ENCODE measurements at places on chromosomes 2 and 18.

- no peak for DNase-seq
Observed at GRCh38 chr2:147288131-147288530, 556.7 kb upstream of the ACVR2A start.

DNA sequence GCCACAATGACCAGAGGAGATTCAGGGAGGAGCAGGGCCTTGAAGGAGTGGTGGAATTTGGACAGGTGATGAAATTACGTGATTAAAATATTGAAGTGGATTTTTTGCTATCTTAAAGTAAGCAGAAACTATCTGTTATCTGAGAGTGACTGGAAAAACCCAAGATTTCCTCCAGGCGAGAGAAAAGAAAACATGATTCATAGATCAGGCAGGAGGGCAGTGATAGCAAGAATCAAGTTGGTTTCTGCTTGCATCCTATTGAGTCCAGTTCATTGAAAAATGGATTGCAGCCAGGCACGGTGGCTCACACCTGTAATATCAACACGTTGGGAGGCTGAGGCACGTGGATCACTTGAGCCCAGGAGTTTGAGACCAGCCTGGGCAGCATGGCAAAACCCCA, 127.8 kb downstream of the NXPH2 start:
- no peak for DNase-seq

DNA sequence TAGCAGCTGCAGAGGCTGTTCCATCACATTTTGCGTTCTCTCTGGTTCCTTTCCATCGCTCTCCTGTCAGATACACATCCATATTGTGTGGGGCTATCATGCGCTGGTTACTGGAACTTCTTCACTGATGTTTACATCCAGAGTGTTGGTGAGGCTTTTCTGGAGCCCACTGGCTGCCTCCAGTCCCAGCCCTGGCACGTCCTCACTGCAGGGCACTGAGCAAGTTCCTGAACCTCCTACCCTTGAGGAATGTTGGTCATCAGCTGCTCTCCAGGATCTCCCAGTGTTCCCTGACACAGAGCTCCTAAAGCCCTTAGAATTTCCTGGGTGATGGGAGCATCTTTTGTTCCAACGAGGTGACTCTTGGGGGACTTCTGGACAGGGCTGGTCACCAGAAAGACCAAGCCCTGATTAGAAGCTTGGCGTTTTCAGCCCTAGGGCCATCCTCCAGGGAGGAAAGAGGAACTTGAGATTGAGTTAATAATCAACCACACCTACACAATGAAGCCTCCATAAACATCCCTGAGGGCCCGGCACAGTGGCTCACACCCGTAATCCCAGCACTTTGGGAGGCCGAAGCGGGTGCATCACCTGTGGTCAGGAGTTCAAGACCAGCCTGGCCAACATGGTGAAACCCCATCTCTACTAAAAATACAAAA, 81.3 kb downstream of the TFCP2L1 start:
- DNase-seq = no peak

GRCh38 chr18:24019641-24020331, 5.2 kb downstream of the TTC39C start:
- DNase-seq = no peak

DNA sequence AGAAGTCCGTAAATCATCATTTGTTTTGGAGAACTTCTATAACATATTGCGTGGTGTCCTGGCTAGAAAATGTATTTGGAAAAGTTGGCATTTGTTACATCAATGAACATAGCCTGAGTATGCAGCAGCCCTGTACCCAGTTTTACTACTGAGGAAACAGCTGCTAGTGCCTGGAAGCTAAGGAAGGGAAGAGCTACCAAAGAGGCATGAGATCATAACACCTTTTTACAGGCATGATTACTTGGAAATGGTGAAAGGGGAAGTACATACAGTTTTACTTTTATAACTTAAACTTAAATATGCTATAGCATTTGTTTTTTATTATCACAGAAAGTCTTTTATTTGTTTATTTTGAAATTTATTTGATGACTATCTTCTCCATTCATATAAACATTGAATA, 128.4 kb upstream of the MC4R start:
- no peak for DNase-seq

DNA sequence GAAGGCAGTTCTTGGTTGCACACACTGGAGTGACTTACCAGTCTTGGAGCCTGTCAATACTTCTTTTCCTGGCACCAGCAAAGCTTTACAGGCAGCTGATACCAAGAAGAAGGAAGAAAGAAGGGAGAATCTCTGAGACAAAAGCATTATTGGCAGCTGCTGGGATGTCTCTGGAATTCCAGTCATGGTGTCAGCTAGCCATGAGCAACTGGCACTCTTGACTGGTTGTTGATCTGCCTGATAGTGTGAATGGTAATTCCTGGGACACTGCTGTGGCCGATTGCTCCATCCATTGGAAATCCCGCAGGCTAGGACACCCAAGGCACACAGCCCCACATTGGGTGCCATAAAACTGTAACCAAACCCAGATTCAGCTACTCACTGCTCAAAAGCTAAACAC, 17.8 kb upstream of the SPAG16 start:
- no peak for DNase-seq

GRCh38 chr2:98016908-98017670, 21.3 kb upstream of the TMEM131 start:
- no peak for DNase-seq

GRCh38 chr2:210964141-210964764, 407.9 kb downstream of the CPS1 start:
- DNase-seq = no peak

DNA sequence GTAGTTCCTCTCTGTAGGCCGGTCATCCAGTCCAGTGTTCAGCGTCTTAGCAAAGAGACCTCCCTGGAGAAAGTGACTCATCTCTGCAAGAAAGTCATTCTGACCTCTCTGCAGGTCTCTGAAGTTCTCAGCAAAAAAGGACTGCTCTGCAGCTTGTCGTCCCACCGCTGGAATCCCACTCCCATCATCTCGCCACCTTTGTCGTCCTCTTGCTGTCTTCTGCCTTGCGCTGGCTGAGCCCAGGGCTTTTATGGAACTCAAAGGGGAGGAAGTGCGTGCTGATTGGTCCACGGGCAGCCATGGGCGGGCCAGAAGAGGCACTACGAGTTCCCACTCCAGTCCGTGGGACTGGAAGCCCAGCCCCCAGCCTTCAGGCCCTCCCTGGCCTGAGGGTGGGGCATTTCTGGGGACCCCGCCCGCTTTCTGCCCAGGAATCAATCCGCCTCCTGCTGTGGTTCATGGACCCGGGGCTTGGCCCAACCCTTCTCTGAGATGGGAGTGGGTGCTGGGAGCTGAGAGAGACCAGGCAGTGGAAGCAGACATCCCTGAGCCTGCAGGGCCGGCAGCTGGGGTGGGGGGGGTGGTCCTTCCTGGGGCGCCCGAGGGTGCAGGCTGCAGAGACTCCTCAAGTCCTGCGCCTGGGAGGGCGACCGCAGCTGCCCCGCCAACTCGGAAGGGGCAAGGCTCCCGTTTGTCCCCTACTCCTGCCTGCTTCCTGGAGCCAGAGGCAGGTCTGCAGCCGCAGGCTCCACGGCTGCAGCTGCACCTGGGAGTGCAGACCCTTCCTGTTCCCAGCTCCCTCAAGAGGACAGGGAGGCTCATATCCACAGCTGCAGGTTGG, 660.7 kb upstream of the RAB6C start:
- no peak for DNase-seq

DNA sequence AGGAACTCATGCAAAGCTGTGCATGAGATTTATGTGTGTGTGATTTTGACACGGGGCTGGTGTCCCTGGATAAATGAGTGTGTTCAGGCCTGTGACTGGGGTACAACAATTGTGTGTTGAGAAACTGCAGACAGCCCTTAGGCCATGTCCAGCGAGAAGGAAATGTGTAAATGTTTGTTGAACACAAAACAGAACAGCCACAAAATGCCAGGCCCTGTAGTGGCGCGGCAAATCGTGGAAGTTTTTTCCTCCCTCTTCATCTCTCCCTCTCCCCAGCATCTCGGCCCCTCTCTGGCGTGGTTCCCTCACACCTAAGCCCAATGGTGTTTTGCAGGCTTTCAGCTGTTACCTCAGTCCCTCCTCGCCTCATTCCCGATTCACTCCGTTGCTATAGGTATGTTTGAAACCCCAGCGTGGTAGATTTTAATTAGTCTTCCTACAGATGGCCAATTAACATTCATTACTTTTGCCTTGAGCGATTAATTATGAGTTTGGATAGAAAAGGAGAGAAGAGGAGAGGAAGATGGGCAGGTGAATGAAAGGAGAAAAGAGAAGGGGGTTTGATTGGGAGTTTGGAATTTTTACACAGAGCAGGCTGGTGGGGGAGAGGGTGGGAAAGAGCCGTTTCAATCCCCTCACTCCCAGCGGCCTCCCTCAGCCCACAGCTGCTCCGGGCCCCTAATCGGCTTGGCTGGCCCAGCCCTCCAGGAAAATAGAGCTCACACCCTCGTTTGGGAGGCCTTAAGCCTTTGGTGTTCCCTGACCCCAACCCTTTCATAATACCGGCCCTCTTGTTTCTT, 10.8 kb downstream of the SPR start:
- DNase-seq = no peak

- no peak for DNase-seq
Observed at GRCh38 chr2:106261871-106262321, 67.8 kb upstream of the UXS1 start.

DNA sequence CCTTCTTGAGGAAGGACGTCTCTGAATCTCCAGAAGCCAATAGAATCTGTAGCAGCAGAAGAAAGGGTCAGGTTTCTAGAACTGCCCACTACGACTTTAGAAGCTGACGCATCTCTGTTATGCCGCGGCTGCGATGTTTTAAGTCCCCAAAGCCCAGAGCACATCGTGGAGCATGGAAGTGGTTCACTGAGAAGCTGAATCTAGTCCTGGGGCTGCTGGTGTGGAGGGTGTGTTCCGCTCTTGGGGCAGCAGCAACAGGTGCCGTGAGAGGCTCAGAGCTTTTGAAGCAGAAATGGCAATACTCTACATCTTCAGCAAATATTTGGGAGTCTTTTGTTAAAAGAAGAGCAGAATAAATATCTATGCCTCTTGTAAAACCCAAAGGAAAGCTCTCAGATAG, 48.9 kb upstream of the RMDN2 start:
- no peak for DNase-seq
